Activated CD4-positive, alpha-beta T cell treated with anti-CD3 and anti-CD28 coated beads for 4 hours (primary cell): ENCODE measurements at places on chromosomes 12 and 14.

GRCh38 chr12:72338437-72338836 is 66.3 kb downstream of the TRHDE start:
- DNase-seq = no peak

DNA sequence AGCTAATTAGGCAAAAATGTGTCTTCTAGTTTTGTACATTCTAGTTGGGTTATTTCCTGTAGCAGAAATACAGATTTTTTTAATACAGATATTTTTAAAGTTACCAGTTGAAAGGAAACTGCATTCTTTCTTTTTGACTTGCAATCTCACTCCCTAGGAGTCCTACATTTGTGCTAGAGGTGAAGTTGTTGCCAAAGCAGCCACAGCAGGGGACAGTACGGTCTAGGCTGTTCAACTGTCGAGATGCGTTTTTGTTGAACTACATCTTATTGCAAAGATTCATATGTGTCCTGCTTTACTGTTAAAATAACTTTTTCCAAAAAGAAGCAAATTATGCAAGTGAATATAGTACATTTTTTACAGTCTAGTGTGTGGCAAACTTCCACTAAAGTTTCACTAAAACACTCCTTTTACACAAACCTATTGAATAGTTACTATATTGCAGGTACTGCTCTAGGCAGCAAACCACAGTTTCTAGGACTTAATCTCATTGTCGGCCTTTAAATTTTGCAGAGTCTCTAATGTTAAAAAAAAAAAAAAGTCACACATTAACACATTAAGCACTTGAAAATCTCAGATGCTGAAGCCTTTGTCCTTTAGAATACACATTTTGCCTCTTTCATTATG is 30.2 kb upstream of the SRGAP1 start:
- no peak for DNase-seq

DNA sequence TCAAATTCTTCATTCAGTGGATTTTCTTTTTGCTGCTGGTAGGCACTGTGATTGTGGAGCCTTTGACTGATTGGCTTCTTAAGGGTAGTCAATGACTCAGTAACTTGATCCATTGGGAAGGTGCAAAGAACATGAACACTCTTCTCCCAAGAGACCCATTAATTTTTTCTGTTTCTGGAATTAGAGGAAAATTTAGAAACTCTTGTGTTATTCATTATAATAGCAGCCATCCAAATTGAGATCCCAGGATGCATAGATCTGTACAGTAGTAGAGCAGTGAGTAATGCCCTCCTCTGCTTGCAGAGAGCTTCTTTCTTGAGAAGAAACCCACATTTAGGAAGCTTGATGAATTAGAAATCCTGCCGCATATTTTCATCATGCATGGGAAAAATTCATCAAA is 63.9 kb downstream of the MYRFL start:
- no peak for DNase-seq

GRCh38 chr12:50185970-50186663 is 18.9 kb upstream of the CERS5 start:
- DNase-seq = no peak

DNA sequence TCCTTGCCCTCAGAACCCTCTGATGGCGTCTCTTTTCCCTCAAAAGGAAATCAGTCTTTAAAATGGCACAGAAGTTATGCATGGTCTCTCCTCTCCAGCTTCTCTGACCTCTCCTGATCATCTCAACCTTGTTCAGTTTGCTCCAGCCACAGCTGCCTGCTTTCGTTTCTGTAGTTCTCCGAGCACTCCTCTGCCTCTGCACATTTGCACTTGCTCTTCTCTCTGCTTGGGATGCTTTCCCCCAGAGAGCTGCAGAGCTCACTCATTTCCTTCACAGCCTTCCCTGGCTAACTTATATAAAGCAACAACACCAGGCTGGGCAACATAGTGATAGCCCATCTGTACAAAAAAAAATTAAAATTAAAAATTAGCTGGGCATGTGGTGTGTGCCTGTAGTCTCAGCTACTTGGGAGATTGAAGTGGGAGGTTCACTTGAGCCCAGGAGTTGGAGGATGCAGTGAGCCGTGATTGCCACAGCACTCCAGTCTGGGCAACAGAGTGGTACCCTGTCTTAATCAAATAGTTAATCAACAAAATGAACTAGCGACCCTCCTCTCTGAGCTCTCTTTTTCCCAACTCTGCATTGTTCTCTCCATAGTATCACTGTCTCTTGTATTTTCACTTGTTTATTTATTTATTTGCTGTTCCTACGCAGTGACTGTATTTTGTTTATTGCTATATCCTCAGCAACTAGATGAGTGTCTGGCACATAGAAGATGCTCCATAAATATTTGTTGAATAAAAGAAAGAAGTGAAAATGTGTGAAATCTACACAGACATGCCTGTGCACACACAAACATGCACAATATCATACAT is 37.7 kb downstream of the PPFIBP1 start:
- no peak for DNase-seq

DNA sequence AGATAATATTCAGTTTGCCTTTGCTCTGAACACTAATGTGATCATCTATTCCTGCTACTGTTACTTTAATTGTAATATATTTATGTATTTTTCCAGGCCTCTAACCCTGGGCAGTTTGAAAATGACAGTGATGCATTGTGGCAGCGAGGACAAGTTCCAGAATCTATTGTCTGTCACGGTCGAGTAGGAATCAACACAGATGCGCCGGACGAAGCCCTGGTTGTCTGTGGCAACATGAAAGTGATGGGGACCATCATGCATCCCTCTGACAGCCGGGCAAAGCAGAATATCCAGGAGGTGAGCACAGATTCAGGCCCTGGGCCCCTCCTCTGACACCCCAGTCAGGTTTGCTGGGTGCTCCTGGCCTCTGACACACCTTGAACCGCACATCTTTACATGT is 78.5 kb downstream of the MYRFL start:
- no peak for DNase-seq

DNA sequence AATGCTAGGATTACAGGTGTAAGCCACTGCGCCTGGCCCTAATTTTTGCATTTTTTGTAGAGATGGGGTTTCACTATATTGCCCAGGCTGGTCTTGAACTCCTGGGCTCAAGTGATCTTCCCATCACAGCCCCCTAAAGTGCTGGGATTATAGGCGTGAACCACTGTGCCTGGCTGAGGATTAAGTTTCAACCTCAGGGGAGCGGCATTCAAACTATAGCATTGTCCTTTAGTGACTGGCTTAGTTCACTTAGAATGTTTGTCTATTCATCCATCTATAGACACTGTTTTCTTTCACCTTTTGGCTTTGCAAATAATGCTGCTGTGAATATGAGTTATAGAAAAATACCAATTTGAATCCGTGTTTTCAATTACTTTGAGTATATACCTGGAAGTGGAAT is 25.2 kb downstream of the PTPN11 start:
- no peak for DNase-seq

- DNase-seq = peak; percentile 67
These were observed at the start of gene NELL2 for GRCh38 chr12:44875954-44876543. NELL2 (minus strand) TSS chr12:44876315; CDS start chr12:44875869, 446 bp downstream.

DNA sequence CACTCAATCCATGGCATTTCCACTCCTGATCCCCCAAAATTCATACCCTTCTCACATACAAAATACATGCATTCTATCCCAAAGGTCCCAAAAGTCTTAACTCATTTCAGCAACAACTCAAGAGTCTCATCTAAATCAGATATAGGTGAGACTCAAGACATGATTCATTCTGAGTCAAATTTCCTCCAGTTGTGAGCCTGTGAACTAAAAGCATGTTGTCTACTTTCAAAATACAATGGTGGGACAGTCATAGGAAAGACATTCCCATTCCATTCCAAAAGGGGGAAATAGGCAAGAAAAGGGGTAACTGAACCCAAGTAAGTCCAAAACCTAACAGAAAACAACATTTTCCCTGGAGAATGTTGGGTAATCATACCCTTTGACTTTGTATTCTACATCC is 103.3 kb downstream of the C12orf75 start:
- DNase-seq = no peak

GRCh38 chr12:31828071-31828470 is 99.2 kb upstream of the AMN1 start:
- DNase-seq = no peak

DNA sequence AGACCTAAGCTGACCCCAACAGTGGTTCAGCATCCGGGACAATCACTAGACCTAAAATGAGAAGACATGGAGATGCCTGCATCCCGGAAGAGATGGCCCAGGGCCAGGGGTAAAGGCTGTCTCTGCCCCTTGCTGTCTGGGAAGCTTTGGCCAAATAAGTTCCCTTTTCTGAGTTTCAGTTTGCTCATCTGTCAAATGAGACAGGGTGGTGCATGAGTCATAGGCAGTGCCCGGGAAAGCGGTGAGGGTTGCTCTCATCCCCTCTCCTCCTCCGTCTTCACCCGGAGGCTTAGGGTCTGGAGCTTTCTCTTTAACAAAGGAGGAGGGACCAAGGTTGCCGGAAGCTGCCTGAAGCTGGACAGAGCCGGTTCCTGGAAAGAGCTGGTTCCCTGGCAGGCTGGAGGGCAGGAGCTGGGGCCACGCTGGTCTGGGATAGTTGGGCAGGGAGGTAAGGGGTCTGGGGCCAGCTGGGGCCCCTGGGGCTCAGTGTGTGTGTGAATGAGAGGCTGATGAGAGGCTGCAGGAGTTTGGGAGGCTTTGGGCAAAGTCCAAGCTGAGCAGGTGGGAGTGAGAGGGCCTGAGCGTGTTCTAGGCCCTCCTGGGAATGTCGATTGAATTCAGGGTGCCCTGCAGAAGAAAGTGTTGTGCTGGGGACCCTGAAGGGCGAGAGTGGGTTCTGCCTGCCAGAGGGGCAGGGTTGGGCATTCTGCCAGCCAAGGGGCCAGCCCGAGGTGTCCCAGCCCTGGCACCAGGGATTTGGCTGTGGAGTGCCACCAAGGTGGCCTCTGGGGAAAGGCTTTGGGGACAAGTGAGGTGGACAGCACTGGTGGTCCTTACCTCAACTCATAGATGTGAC is at the start of gene SDSL:
TSS of gene SDSL (plus strand) at position 351 of the 856 bp plus-strand sequence. CDS start 5,603 bp downstream, outside the sequence.
- DNase-seq = no peak

DNA sequence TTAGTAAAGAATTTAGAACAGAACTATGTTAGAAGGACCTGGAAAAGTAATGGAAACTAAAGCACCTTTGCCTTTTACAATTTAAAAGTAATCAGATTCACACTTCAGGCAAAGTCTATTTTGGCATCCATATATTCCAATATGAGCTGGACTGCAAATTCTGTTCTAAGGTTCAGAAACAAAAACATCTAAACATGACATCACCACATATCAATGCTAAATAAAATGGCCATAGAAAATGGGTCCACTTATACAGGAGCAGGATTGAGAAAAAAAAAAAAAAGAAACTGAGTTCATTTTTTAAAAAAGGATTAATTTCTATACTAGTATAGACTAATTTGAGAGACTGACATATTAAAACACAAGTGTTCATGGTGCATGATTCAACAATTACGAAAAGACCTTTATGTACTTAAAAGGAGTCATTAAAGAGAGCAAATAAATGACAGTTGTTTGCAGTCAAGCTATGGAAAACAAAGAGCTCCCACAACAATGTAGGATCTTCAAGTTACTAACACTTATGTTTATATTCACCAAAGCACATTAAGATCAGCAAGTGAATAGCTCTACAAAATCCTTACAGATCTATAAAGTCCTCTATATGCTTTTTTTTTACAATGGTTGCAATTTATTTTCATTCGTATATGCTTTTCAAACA is 45.7 kb downstream of the DICER1 start:
- DNase-seq = no peak

DNA sequence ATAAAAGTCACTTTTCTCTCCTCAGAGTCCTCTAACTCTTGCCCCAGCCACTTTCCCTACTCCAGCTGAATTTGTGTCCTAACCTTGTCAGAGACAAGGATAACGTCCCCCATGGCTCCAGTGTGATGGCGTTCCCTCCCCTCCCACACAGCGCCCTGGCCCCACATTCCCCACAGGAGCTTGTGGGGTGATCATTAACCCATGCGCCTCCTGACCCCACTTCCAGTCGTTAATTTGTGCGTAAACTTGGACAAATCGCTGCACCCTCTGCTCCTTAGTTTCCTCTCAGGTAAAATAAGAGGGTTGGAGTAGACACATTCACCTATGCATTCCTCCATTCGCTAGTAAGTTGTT is 22.9 kb upstream of the BCDIN3D start:
- no peak for DNase-seq

DNA sequence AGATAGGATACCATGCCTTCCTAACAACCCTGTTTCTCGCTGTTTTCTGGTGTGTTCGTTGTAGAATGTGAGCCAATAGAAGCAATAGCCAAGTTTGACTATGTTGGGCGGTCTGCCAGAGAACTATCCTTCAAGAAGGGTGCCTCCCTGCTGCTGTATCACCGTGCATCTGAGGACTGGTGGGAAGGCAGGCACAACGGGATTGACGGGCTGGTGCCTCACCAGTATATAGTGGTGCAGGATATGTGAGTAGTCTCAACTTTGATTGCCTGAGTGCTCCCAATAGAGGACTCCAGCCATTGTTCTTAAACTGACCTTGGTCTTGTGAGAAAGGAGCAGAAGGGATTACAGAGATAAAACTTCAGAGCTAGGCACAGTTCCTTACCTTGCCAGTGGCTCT is 96.2 kb downstream of the KICS2 start:
- DNase-seq = no peak

DNA sequence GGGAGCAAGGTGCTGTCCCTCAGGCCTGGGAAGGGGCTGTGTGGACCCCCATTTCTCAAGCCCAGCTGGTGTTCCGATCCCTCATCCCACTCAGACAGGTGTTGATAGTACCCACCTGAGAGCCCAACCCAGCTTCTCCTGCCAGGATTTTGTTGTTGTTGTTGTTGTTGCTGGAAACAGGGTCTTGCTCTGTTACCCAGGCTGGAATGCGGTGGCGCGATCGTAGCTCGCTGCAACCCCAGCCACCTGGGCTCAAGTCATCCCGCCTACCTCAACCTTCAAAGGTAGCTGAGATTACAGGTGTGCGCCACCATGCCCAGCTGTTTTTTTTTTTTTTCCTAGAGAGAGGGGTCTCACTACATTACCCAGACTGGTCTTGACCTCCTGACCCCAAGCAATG is 209.9 kb downstream of the PHETA1 start:
- DNase-seq = no peak

DNA sequence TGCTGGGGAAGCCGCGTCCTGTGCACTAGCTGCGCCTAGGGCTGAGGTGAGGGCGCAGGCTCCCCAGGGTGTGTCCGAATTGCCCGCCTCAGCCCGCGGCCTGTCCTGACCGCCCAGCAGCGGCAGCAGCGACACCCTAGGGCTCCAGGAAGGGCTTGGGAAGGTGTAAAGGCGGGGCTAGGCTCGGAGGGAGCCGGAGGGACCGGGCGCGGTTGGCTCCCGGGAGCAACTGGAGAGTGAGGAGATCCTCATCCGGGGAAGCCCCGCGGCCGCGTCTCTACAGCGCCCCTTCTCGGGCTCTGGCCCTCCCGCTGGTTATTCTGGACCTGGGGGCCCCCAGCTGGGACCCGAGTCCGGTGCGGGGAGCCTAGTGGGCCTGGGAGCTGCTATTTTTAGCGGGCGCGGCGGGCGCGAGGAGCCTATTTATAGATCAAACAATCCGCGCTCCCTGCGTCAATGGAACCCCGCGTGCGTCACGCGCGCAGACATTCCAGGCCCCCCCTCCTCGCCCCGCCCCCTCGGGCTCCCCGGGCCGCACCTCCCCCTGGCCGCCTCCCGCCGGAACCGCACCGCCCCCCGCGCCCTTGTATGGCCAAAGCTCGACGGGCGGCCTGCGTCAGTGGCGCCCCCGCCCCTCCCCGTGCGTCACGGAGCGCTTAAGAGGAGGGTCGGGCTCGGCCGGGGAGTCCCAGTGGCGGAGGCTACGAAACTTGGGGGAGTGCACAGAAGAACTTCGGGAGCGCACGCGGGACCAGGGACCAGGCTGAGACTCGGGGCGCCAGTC is at the start of gene NR4A1:
TSS of gene NR4A1 (plus strand) at position 685 of the 784 bp plus-strand sequence. CDS start 2,887 bp downstream, outside the sequence.
- peak; percentile 100 for DNase-seq
